Ovary (tissue), 10 donors: ENCODE measurements at places on chromosomes 1 and 21. TPM values are rescaled to one million over a fixed set of nuclear protein-coding genes. Genes with fewer than 3 reads are reported as not detected.

Gene DMAP1
- 43.6 TPM for total RNA-seq

Gene NGF
- total RNA-seq = 14.1 TPM

Gene TRAF3IP3
- total RNA-seq = 1.4 TPM

Gene FCGR1A
- 4.6 TPM for total RNA-seq

Gene VANGL2
- total RNA-seq = 6.1 TPM

Gene THEM5
- total RNA-seq = not detected

Gene RHBG
- total RNA-seq = 27.4 TPM

DNA sequence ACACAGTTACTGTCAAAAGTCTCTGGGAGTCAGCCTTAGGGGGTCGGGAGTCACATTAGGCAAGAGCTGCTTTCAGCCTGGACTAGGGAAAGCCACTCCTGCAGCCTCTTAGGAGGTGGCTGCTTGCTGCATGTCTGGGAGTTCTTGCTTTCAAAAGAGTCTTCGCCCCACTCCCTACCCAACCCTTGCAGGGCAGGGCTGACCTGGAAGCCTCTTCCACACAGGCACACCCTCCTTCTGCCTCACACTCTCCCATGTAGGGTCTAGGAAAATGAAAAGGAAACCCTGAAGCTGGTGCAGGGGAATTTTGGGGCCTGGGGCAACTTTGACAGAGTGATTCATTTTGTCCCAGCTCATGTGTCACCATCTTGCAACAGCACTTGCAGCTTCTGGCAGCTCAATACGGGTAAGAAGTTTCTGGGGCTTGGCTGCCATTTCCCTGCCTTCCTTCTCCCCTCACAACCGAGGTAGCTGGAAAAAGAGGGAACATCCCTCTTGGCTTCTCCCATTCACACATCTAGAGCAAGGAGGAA is 37.3 kb downstream of the KCND3 start:
- DNase-seq = no peak

DNA sequence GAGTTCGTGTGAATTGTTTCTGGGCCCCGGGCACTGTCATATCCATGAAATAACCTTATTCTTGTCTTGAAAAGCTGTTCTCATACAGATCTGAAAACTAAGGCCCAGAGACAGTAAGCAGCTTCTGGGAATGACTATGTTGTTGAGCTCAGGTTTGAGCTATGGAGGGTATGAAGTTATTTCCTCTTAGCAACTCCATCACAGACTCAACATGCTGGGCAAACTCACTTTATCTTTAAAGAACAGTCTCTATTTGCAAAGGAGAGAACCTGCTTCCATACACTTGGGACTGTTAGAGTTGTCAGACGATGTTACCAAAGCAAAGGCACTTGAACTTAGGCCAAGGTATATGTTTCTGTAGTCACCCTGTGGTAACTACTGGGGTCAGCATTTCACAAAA is 90.0 kb downstream of the GPR88 start:
- DNase-seq = no peak

- DNase-seq = no peak
Observed at GRCh38 chr1:150999051-150999674, 7.5 kb downstream of the MINDY1 start.

- DNase-seq = no peak
Observed at GRCh38 chr1:29365906-29366670, 129.8 kb downstream of the PTPRU start.

DNA sequence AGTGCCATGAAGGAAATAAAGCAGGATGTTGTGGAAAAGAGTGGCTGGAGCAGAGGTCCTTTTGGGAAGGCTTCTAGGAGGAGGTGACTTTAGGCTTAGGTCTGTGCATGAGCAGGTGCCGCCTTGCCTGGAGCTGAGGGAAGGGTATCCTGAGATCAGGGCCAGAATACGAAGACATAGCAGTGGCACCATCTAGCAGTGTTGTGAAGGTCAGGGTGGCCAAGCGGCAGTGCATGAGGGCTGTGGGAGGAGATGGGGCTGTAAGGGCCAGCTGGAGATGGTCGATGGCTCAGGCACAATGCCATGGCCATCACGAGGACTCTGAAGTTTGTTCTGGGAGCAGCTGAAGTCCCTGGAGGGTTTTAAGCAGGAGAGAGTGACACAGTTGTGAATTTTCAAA is 219.5 kb downstream of the PTPRU start:
- DNase-seq = no peak

DNA sequence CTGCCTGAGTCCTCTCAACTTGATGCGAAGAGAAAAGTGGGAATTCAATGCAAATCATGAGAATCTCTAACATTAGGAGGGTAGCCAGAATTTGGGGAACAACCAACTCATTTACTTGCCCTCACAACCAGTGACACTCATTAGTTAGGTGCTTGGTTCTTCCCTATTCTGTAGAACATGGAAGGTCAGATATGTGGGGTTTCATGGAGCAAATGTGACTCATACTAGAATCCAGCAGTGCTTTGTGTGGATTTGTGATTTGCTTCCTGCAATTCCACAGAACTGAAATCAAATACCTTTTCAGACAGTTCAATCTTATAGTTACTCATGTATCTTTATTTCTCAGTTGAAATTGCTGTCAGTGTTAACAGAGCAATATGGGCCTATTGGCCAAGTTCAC is 6.9 kb upstream of the ETV3 start:
- no peak for DNase-seq

- no peak for DNase-seq
Observed at GRCh38 chr1:61051443-61051718, 31.0 kb upstream of the NFIA start.

GRCh38 chr21:29064850-29065481 is 8.5 kb downstream of the CCT8 start:
- no peak for DNase-seq

DNA sequence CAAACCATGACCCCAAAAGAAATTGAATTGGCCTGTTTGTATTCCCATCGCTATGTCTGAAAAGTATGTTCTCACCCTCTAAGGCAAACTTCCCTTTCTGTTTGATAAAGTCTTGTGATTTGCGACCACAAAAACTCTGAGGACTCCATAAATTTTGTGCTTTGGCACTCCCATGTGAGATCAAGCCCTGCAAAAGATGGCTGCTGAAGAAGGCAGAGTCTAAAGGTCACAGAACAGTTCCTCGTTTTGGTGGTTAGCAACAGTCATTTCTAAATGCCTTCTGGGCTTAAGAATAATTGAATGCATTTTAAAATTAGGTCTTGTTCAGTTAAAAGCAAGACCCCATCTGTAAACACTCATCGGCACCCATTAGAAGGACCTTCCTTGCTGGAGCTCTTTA is 441.6 kb downstream of the OMA1 start:
- DNase-seq = no peak

DNA sequence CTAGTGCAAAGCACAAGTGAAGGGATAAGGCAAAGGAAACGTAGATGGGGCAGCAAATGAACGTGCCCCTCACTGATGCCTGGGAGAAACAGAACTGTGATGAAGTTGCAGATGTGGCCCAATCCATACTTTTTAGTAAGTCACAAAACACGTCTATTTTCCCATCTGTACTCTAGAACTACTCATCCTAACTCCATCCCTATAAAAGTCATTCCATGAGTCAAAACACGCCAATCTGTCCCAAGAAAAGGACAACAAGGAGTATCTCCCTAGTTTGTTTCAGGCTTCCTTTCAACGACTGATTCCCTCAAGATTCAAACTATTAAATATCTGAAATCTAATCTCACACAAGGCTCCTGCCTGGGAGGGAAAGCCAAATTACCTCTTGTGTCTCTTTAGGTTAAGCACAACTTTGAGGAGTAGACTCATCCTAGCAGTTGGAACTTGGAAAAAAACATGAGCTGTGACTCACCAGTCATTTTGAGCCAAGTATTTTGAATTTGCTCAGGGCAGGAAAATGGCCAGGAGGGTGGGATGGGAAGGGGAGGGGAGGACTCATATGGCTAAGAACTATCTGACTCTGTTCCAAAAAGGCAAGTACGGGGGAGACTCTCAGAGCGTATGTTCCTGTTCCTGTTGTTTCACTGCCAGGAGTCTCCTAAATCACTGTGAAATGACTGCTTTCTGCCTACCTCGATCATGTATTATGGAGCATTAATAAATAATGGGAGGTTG is 214.5 kb upstream of the CAMK1G start:
- DNase-seq = peak; percentile 47

DNA sequence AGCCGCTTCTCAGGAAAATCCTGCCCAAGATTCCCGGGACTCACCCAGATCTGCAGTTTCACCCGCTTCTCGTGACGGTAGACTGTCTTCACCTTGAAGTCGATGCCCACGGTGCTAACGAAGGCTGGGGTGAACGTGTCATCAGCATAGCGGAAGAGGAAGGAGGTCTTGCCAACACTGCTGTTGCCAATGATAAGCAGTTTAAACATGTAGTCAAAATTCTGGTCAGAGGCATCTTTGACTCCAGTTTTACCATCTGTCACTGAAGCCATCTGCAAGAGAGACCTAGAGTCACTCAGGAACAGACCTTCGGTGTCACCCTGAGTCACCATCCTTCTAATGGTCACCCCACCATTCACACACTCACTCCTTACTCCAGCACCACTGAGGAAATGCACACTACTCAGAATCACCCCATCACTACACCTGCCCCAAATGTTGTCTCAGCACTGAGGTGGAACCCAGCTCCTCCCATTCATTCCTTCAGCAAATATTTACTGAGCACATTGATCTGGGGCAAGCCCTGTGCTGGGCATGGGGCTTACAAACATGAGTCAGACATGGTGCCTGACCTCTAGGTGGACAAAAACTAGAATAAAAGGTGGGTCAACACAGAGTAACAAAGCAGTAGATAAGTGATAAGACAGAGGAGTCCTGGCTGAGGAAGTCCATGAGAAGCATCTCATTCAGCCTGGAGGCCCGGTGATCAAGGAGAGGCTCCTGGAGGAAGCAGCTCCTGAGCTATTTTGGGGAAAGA is 13.5 kb downstream of the RAB3B start:
- no peak for DNase-seq

GRCh38 chr1:178238722-178239510 is 145.0 kb downstream of the RASAL2 start:
- no peak for DNase-seq

GRCh38 chr1:65141394-65141793 is 6.6 kb upstream of the AK4 start:
- no peak for DNase-seq

GRCh38 chr1:54132495-54132894 is 20.3 kb downstream of the CDCP2 start:
- no peak for DNase-seq

DNA sequence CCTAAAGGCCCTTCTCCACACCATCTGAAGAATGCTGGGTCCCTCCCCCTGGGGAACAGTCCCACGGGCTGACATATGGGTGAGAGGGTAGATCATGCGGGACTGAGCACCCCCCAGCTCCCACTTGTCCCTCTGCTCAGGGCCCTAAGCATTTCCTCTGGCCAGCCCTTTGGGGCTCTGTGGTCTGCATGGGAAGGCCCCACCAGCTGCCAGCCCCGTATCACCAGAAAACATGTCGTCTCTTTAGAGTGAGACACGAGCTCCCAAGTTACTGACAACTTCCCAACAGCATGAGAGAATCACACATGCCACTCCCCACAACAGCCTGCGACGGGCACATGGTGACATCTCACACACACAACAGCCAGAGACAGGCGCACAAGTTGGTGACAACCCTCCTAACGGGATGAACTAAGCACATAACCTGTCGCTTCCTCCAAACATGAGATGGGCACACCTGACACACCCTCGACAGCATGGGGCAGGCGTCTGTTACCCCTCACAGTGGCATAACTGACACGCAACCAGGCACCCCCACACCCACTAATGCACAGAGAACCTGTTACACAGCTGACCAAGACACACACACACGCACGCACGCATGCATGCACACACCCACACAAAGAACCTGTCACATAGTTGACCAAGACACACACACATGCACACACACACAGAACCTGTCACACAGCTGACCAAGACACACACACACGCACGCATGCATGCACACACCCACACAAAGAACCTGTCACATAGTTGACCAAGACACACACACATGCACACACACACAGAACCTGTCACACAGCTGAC is 41.2 kb downstream of the AHDC1 start:
- peak; percentile 26 for DNase-seq

- DNase-seq = no peak
Observed at GRCh38 chr1:50103615-50104081, 5.1 kb upstream of the ELAVL4 start.

DNA sequence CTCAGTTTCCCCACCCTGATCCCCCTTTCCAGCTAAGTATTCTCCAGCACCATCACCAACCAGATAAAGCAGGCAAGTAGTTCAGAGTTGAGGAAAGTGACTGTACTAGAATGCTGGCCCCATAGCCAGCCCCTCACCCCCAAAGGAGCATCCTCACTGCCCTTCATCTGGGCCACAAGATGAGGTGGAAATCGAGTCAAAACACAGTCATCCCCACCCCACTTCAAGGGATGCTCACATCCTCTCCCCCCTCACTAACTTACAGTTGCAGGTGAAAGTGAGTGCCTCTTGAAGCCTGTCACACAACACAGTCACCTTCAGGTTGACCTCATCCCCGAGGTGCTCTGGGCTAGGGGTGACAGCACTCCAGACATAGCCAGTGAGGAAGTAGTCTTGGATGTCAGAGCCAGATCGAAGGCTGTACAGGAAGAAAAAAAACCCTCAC is 30.4 kb downstream of the PIK3C2B start:
- no peak for DNase-seq

DNA sequence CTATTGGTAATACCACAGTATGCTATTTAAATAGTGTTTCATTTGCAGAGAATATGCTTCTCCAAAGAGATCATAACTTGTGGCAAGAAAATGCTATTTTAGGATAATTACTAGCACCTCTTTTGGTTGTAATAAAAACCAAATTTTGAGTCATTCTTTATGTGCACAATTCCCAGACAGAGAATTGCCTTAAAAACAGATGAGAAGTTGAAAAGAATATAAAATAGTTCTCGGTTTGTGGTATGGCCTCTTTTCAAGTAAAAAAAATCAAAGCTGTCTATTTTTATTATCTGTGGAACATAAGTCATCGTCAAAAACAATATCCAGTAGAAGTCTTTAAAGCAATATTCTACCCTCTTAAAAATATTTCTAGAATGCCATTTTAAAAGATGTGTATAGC is 185.9 kb downstream of the GREM2 start:
- no peak for DNase-seq

GRCh38 chr1:169872906-169873305 is 20.8 kb downstream of the SCYL3 start:
- DNase-seq = no peak

GRCh38 chr1:236608930-236609726 is 4.8 kb upstream of the HEATR1 start:
- DNase-seq = peak; percentile 46

GRCh38 chr1:170664093-170664827 is at the start of gene PRRX1:
Gene PRRX1 (plus strand): TSS chr1:170664131. CDS start chr1:170664219, 88 bp downstream.
- DNase-seq = peak; percentile 58

GRCh38 chr1:31189696-31190674 is 49.7 kb downstream of the NKAIN1 start:
- DNase-seq = no peak

GRCh38 chr1:119006406-119007279 is 18.5 kb upstream of the TBX15 start:
- DNase-seq = no peak

DNA sequence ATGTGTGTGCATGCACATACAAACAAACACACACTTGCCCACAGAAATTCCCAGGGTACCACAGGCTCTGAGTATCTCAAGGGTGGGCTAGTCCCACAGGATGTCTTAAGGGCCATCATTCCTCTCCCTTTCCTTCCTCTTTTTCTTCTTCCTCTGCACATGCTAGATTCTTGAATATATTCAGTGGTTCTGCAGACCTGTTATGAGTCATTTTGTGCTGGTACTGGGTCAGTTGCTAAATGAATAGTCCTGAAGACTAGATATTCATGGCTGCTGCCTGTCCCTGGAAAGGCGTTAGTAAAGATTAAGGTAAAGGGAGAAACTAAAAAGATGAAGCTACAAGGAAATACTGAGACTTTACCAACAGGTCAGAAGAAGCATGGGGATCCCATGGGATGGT is 256.7 kb upstream of the KIAA0040 start:
- no peak for DNase-seq

GRCh38 chr1:245860657-245861544 is 646.2 kb downstream of the SMYD3 start:
- no peak for DNase-seq
